Activated T-cell treated with anti-CD3 and anti-CD28 coated beads, Interleukin-2, amount 50 U/mL, for 72 hours (primary cell): ENCODE measurements at places on chromosomes 3 and 15. TPM values are rescaled to one million over a fixed set of nuclear protein-coding genes. Genes with fewer than 3 reads are reported as not detected.

HCLS1 gene
- 236 TPM for total RNA-seq

DNA sequence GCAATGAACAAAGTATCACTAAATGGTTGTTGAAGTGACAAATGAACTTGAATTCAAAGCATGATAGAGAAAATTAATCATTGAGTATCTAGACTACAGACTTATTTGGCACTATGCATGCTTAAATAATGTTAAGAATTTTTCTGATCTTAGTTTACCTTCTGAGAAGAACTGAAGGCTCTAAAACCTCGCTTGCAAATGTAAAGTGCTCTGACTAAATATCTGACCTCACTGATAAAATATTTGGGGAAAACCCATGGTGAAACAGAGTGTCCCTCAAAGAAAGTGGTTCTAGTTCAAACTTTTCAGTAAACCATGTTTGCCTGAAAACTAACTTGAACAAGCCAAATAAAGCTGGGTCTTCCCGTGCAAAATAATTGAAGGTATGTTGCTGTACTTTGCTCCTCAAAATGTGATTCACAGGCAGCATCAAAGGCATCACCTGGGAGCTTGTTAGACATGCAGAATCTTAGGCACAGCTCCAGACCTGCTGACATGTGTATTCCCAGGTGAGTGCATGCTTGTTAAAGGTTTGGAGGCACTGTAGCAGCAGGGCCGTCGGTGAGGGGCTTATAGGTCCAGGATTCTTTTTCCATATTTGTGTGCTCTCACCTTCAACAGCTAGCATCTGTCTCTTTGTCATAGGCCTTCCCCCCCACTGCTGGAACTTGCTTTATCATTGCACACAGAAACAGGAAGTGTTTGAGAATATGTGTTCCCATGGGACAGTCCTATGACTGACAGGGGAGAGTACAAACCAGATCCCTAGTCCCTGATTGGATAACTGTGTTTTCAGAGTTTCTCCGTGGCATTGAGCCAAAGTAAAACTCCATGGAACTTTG lies 524.2 kb upstream of the LMCD1 start:
- H3K36me3 ChIP-seq: no peaks in the 10 kb centered on the region
- H3K27ac ChIP-seq: no peak overlapping the region
- H3K4me3 ChIP-seq: no peak overlapping the region
- H3K27me3 ChIP-seq: no peaks in the 10 kb centered on the region

- H3K4me3 ChIP-seq: no peak overlapping the region
- no peak for DNase-seq
- H3K4me1 ChIP-seq: no peaks in the 10 kb centered on the region
- H3K36me3 ChIP-seq: no peaks in the 10 kb centered on the region
- H3K27me3 ChIP-seq: peaks cover 18% of the 10 kb centered on the region
These were observed 30.9 kb downstream of the RCN2 start for GRCh38 chr15:76962337-76963013.

- peaks cover 7% of the 10 kb centered on the region for H3K27me3 ChIP-seq
- no peak overlapping the region for H3K4me3 ChIP-seq
- peaks cover 15% of the 10 kb centered on the region for H3K4me1 ChIP-seq
These were observed 85.3 kb downstream of the HCN4 start for GRCh38 chr15:73283366-73283962.

AGBL1 gene
- total RNA-seq: not detected

RYR3 gene
- total RNA-seq: not detected
